ENCODE measurements at places on chromosomes 2 and 18.

DNA sequence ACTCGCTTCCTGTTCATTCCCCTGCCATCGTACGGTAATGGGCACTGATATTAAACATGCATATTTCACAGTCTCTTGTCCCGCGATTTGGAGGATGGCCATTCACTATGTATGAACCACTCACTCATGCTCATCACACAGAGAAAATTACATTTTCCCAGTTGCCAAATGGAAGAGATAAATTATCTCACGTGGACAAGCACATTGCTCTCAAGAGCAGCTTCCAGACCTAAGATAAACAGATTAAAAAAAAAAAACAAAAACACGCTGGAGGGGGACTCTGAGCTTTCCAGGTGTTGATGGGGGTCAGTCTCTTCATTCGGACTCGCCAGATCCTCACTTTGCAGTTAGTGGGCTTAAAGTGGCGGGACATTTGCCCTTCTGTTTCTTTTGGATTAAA, 1.7 kb upstream of the MAPK4 start:
- peaks cover 3% of the 10 kb centered on the region for H3K4me1 ChIP-seq
- H3K36me3 ChIP-seq, result peaks cover 3% of the 10 kb centered on the region
- peaks cover 56% of the 10 kb centered on the region for H3K27me3 ChIP-seq
- no peak for DNase-seq
- H3K27ac ChIP-seq, result no peak overlapping the region
- no peak overlapping the region for H3K4me3 ChIP-seq

DNA sequence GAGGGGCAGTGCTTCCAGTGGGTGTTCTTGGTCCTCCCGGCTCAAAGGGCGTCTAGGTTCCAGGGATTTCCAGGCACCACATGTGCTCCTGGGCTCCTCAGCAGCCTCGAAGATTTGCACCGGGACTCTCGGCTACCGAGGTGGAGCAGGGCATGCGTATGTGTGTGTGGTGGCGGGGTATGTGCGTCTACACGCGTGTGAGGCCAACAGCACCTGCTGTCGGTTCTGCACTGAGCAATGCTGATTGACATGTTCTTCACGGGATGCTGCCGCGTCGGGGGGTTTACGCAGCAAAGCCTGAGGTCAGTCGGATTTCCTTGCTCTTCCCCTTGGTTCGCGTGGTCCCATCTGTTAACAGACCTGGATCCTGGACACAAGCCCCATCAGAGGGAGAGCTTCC, 119.8 kb downstream of the NDUFA10 start:
- H3K27me3 ChIP-seq, result no peaks in the 10 kb centered on the region
- no peaks in the 10 kb centered on the region for H3K36me3 ChIP-seq
- peaks cover 2% of the 10 kb centered on the region for H3K4me1 ChIP-seq
- DNase-seq, result no peak
- H3K4me3 ChIP-seq, result no peak overlapping the region

DNA sequence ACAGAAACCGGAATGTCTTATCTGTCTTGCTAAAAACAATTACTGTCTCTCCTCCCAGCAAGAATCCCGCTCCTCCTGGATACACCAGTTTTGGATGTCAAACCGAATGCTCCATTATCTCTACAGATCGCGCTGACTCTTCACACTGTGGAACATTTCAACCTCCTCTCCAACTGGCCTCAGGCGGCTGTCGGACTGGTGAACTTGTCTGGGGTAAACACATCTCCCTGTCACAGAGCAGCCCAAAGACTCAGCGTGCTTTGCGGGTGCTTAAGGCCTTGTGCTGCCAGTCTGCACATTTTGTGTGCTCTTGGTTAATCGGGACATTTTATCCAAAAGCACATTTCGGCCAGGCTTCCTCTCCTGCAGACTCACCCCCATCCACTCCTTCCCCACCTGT, 173.1 kb downstream of the ICOS start:
- H3K36me3 ChIP-seq, result no peaks in the 10 kb centered on the region
- peaks cover 2% of the 10 kb centered on the region for H3K27me3 ChIP-seq
- peak overlapping the region; percentile 96 for H3K27ac ChIP-seq
- peak overlapping the region; percentile 71 for H3K4me3 ChIP-seq

DNA sequence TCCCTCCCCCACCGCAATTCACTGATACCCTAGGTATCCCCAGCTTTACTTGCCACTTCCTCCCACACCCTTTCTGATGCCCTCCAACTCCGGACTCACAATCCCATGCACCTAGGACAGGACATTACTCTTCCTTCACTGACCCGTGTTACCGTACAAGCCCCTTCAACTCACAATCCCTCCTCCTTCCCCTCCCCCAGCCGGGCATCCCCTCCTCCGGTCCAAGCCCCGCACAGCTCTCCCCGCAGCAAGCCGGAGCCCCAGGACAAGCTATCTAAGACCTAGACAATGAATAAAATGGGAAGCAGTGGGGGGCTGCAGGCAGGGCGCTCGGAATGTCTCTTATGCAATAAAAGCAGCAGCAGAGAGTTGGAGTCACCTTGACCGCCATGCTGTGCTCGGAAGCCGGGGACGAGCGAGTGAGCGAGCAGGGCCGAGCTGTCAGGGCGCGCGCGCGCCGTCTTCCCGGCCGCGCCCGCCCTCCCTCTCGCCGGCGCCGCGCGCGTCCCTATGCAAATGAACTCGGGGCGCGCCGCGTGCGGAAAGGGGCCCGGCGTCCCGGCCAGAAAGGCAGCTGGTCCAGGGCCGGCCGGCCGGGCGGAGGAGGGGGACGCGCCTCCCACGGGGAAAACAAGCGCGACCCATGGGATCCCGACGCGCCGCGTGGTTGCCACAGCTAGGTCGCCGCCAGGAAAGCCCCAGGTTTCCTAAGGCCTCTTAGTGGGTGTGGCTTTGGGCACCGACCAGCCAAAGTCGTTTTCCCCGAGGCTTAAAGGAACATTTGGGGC, at the start of gene SLC25A12:
Gene SLC25A12 (minus strand): TSS at position 421 of the 788 bp plus-strand sequence. CDS start 30 bp downstream, at position 391.
- H3K4me1 ChIP-seq, result peaks cover 42% of the 10 kb centered on the region
- H3K4me3 ChIP-seq, result peak within 1 kb of the TSS; percentile 100
- DNase-seq, result peak; percentile 78
- H3K27me3 ChIP-seq, result no peaks in the 10 kb centered on the region
- peaks cover 24% of the 10 kb centered on the region for H3K36me3 ChIP-seq

GRCh38 chr2:3958465-3958864, 255.1 kb downstream of the DCDC2C start:
- no peak overlapping the region for H3K27ac ChIP-seq
- DNase-seq, result no peak
- H3K36me3 ChIP-seq, result no peaks in the 10 kb centered on the region
- H3K4me1 ChIP-seq, result no peaks in the 10 kb centered on the region
- H3K27me3 ChIP-seq, result no peaks in the 10 kb centered on the region

DNA sequence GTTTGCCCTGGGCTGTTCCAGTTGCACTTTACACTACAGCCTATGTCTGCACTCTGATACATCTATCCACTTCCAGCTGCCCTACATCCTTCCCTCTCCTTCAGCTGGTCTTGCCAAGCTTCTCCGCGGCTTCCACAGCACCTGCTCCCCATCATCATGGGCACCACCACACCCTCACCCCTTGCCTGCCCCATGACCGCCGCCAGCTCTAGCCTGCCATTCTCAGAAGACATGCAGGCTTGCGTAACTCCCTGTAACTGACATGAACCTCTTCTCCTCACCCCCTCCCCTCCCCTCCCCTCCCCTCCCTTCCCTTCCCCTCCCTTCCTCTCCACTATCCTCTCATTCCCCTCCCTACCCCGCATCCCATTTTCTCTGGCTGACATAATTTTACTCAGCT, 46.0 kb downstream of the PAX8 start:
- peaks cover 30% of the 10 kb centered on the region for H3K4me1 ChIP-seq
- no peaks in the 10 kb centered on the region for H3K27me3 ChIP-seq

GRCh38 chr18:8142131-8142711, 467.0 kb upstream of the RAB12 start:
- H3K4me1 ChIP-seq, result no peaks in the 10 kb centered on the region
- no peaks in the 10 kb centered on the region for H3K27me3 ChIP-seq
- no peak overlapping the region for H3K4me3 ChIP-seq
- no peak overlapping the region for H3K27ac ChIP-seq
- H3K36me3 ChIP-seq, result peaks cover 1% of the 10 kb centered on the region
